ENCODE measurements at places on chromosomes 16 and 17.

GRCh38 chr16:66369055-66369592 is 2.6 kb downstream of the CDH5 start:
- no peak for DNase-seq

GRCh38 chr17:66469461-66469860 is 167.0 kb downstream of the PRKCA start:
- no peak for DNase-seq

GRCh38 chr16:84789431-84789830 is 30.4 kb upstream of the CRISPLD2 start:
- DNase-seq = no peak

- no peak for DNase-seq
These were observed 31.1 kb downstream of the ADAMTS18 start for GRCh38 chr16:77403732-77404131.

GRCh38 chr16:4420505-4421105 is 4.2 kb upstream of the CORO7 start:
- no peak for DNase-seq

- DNase-seq = no peak
These were observed 20.6 kb upstream of the SNTB2 start for GRCh38 chr16:69166221-69166833.

- DNase-seq = no peak
These were observed 185.8 kb downstream of the HS3ST3A1 start for GRCh38 chr17:13415871-13416416.

GRCh38 chr17:50986989-50987660 is 121.0 kb upstream of the TOB1 start:
- no peak for DNase-seq

- no peak for DNase-seq
These were observed 159.0 kb upstream of the MPHOSPH6 start for GRCh38 chr16:82328881-82329469.

DNA sequence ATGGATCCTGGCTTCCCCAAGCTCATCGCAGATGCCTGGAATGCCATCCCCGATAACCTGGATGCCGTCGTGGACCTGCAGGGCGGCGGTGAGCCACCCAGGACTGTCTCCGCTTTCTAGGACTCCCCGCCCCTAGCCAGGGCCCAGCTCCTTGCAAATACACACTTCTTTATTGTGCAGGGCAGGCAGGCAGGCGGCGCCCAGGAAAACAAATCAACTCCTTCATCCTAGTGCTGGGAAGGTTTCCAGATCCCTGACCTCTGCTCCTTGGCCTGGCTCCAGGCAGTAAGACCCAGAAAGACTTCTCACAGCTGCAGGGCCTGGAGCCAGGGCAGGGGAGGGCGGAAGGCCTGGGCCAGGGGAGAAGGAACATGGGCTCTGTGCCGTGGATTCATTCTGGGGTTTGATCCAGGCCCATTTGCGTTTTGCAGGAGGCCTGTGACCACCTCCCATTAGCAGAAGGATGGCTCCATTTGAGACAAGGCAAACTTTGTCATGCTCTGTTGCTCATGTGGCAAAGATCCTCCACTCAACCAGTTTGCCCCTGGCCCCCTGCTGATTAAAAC is 6.0 kb upstream of the LPCAT2 start:
- no peak for DNase-seq

DNA sequence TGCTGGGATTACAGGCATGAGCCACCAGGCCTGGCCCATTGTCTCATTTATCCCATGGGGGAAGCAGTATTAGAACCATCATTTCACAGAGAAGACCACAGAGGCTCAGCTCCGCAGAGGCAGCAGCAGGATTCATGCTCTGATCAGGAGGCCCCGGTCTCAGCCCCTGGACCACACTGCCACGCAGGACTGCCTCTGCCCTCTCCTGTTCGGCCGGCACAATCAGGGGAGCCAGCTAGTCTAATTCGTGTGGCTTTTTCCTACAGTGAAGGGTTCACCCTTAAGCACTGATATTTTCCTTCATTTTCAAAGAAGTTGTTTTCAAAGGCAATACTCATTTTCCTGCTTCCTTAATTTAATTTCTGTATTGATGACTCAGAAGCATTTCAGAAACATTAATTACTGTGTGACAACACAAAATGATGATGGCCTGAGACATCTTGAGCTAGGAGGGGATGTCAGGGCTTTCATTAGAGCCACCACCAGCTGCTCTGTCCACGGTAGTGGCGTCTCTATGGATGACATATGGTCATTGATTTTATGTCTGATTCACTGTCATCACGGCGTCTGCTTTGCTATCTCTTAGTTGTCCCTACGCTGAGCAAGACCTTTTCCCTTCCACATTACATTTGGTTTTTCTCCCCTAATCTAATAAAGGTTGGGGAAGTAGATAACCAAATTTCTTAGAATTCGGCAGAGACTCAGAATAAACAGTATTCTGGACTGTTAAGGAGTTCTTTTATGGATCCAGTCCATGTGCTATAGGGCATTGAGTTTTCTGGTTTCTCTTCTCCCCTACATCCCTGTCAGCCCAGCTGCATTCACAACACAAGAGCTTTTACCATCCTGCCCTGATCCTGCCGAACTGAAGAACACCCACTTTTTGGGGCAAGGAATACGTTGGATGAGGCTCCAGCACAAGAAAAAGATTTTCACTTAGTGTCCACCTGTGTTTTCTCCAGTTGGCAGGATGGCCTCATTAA is 314.0 kb downstream of the SLC39A11 start:
- no peak for DNase-seq

- DNase-seq = no peak
These were observed 2.8 kb downstream of the GPS1 start for GRCh38 chr17:82054351-82055022.

- no peak for DNase-seq
These were observed 26.3 kb upstream of the SSTR5 start for GRCh38 chr16:1045993-1046911.

DNA sequence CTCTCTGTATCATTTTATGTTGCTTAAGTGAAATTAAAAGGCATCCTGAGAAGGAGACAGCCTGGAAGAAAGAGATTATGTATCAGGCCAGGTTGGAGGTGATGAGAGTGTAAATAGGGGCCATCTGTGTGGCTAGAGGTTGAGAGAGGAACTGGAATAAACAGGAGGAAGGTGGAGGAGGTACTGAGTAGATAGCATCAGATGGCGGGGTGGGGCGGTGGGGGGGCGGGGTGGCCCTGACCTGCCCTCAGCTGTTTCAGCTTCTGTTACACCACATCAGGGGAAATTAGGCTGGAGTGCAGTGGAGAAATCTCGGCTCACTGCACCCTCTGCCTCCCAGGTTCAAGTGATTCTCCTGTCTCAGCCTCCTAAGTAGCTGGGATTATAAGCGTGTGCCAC is 6.9 kb upstream of the KCNG4 start:
- DNase-seq = no peak

DNA sequence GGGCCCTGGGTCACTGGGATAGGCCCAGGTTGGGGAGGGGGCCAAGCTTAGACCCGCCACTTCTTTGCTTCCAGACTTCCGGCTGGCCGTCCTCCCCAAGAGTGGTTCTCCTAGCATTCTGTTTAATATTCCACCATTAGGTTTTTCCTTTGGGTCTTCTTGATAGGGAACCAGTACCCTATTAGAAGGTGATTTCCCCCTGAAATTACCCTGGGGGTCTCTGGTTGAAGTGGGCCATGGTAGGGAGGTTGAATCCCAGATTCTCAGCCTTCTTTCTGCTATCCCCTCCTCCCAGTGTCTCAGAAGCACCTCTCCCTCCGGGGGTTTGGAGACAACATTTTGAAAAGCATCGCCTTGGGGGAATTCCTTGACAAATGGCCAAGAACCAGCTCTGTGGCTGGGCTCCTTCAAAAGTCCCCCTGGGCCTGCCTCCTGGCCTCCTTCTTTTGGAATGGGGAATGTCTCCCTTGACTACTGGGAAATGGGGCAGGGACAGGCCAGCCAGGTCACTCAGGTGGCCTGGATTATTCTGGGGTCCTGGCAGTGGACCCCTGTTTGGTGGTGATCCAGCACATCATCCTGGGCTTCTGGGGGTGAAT is 5.7 kb downstream of the LASP1 start:
- DNase-seq = no peak

DNA sequence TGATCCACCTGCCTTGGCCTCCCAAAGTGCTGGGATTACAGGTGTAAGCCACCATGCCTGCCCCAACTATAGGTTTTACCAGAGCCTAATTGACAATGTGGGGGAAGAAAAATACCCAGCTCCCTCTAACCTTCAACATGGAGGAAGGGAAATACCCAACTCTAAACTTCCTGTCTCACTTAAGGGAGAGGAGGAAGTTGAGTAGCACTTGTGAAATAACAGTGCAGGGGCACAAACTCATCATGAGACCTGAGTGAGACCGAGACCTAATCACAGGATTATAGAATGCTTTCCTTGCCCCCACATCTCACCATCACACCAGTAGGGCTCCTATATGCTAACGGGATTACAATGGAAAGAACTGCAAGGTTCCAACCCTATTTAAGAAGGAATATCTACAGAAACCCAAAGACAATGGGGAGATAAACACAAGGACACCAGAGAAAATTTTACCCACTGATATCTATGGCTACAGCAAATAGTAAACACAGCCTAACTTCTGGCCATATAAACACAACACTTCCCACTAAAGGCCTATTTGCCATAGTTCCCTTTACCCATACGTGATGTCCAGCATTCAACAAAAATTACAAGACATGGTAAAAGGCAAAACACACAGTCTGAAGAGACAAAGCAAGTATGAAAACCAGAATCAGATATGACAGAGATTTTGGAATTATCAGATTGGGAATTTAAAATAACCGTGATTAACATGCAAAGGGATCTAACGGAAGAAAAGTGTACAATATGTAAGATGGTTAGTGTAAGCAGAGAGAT is 26.9 kb downstream of the OR3A1 start:
- DNase-seq = no peak

DNA sequence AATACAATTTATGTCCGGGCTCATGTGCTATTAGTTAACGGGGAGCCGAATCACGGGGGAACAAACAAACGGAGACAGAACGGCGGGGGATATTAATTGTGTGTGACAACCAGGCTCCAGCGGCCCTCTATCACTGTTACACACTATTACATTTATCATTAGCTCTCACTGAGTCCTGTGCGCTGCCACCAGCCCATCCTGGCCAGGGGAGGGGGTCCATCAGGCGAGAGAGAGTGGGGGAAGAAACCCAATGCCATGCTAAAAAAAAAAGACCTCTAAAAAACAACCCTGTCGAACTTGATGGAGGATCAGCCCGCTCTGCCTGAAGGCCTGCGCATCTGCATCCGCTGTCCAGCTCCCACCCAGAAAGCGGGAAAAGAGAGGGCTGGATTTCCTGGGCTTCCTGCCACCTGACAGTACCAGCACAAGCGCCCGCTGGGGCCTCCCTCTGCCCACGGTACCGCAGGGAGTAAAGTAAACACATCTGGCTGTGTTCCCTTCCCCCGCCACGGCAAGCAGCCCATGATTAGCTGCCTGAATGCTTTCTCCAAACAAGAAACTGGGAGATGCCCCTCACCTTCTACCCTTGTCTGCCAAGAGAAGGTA is 41.7 kb downstream of the PIPOX start:
- DNase-seq = no peak

- DNase-seq = no peak
These were observed 20.4 kb downstream of the ZNF213 start for GRCh38 chr16:3155181-3155580.

- no peak for DNase-seq
These were observed 25.7 kb upstream of the GPR139 start for GRCh38 chr16:20099375-20099774.

DNA sequence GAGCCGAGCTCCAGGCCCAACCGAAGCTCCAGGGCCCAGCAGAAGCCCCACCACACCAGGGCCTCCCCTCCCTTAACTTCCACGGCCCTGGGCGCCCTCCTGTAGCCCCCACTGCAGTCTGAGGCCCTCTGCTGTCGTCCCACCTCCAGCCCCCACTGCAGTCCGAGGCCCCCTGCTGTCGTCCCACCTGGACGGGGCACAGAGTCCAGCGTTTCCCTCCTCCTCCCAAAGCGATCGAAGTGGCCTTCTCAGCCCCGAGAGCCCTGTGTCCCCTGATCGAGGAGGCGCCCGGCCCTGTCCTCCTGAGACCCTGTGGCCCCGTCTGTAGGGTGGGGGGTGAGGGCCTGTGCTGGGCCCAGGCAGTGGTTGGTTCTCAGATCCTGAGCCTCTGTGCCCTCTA is 25.8 kb upstream of the CACNA1H start:
- no peak for DNase-seq

- DNase-seq = no peak
These were observed 1.1 kb upstream of the GFOD2 start for GRCh38 chr16:67720236-67720635.
